ENCODE measurements at places on chromosomes 11 and 22. TPM values are rescaled to one million over a fixed set of nuclear protein-coding genes. Genes with fewer than 3 reads are reported as not detected.

GRCh38 chr11:98587884-98588283 is 432.9 kb upstream of the CNTN5 start:
- no peak for DNase-seq

DNA sequence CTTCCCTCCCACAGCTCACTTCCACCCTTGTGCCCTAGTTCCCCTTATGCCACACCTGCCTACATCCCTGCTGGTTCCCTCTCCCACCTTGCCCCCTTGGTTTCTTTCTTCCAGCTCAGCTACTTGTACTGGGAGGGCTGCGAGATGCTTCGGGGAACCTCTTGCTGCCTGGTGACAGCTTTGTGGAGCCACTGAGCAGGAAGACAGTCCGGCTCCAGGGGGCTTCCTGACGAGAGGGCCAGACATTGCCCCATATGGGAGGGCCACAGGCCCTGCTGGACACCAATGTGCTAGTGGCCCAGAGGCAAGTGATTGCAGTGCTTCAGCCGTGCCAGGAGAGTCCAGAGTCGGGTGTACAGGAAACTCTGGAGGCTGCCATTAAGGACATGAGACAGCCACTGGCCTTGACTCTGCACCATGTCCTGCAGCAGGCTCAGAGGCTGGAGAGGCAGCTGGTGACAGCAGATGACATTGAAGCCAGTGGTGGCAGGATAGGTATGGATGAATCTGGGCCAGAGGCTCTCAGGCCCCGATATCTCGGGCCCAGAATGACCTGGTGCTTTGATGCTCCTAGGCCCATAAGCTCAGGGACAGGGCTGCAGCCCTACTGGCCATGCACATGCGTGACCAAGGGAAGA is 54.3 kb downstream of the BTG4 start:
- no peak for DNase-seq

GRCh38 chr11:35891096-35891495 is 52.8 kb upstream of the LDLRAD3 start:
- DNase-seq, result no peak

DNA sequence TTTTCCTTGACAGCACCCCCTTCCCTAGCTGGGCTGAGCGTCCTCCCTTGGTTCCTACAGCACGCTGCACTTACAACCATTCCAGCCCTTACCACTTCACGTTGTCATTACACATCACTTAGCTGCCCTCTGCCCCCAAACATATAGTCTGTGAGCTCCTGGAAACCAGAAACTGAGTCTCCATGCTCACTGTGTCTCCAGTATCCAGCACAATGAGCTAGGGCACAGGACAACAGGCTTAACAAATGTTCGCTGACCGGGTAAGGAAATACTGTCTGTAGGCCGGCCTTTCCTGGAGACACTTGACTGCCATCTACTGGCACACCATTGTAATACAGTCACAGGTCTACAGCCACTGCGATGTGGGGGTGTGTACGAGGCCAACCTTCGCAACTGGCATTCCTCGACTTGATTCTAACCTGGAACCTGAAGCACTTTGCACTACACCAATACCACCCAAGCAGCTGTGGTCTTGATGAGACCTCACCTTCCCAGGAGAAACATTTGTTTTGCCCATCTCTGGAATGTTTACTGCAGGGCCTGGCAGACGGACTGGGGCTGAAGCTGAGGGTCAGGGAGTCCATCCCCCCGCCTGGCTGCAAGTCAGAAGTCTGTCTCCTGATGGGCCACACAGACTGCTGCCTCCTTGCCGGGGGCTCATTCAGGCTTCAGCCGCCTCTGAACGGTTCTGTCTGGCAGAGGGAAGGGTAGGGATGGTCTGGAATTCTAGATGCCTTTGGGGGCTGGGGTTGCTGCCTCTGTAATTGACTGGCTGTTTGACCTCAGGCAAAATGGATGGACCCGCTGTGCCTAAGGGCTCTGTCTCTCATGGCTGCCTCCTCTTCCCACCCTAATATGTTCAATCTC is 72.0 kb downstream of the SYN3 start:
- DNase-seq, result peak; percentile 81

- DNase-seq, result no peak
These were observed 134.5 kb upstream of the FIBIN start for GRCh38 chr11:26859416-26859815.

DNA sequence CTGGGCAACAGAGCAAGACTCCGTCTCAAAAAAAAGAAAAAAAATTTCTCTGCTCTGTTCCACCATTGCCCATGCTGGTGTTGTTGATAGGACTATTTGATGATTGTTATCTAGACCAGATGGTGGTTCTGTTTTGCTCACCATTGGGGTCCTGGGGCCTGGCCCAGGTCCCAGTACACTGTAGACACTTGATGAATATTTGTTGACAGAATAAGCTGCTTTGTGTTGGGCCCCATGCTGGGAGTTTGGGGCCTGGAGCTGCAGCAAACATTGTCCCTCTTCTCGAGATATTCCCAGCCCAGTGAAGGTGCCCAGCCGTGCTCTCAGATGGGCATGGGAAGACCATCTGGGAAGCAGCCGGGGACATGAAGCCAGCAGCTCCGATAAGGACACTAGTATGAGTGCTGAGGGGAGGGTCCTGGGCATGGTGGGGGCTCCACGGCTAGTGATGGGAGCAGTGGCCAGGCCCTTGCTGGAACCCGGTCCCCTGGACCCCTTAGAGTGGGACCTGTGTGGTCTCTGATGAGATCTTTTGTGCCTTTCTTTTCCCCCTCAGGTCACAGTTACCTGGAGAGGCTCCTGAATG is 13.6 kb downstream of the INCENP start:
- DNase-seq, result no peak

- no peak for DNase-seq
These were observed 17.1 kb upstream of the TMPRSS13 start for GRCh38 chr11:117946156-117946841.

DNA sequence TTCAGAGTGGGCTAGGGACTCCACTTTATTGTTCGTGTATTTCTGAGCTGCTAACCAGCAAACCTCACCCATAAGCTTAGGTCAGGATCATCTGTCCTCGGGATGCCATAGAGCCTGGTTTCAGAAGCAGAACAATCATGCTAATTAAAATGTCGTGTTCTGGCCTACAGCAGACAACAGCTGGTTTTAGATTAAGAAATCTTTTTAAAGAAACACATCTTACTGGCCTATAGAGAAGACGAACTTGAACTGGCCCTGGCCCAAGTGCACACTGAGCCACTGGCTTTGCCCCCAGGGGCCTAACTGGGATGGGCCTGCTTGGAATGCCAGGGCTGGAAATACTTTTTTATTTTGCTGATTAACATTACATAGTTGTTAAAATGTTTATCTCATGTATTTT is 63.2 kb downstream of the ALX4 start:
- DNase-seq, result no peak

- DNase-seq, result peak; percentile 38
These were observed 4.2 kb upstream of the ME3 start for GRCh38 chr11:86676533-86677154.

- DNase-seq, result no peak
These were observed 106.9 kb upstream of the NAV2 start for GRCh38 chr11:19605520-19606371.

DNA sequence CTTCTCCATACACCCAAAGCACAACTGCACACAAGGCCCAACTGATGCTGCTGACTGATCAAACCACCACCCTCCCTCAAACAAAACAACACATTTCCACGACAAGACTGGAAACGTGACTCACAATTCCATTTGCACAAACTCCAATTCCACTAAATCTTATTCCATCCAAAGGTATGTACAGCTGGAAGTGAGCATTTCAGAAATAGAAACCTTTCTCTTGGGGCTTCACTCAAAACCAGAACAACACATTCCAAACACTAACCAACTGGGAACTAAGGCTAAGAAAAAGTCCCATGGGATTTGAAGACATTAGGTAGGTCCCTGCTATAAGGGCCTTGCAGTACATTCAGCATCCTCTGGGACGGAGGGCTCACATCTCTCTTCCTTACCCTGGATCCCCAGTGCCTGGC is 19.6 kb downstream of the MORC2 start:
- no peak for DNase-seq

DNA sequence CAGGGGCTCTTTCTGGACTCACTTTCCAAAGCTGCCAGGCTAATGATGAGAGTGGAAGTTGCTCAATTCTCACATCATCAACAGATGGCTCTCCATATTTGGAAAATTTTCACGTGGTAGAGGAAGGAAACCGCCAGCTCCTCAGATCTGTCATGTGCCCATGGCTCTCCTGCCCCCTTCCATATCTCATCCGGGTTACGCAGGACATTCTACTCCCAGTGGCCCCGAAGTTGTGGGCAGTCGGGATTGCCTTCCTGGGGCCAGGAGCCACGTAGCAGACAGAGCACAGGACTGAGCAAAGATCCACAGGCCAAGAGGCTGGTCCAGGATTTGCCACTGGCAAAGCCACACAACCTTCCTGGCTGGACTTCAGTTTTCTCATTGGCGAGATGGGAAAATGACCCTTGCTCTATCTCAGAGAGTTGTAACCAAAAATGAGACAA is 38.8 kb downstream of the RPUSD4 start:
- no peak for DNase-seq

- no peak for DNase-seq
These were observed 8.0 kb downstream of the CSNK2A3 start for GRCh38 chr11:11345099-11345498.

DNA sequence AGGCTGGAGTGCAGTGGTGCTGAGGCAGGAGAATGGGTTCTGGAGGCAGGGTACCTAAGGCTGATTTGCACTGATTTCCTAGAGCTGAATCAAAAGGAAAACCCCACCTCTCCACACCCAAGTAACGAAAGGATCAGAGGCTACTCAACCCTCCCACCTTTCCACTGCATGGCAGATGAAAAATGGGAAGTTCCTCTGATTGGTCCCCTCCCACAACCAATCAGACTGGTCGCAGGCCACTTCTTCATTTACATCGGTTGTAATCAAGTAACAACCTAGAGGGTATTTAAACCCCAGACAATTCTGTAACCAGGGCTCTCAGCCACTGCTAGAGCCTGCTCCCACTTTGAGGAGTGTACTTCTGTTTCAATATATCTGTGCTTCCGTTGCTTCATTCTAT is 18.6 kb upstream of the PARVB start:
- DNase-seq, result no peak

GRCh38 chr22:40345271-40345670 is 1.0 kb upstream of the ADSL start:
- DNase-seq, result no peak

DNA sequence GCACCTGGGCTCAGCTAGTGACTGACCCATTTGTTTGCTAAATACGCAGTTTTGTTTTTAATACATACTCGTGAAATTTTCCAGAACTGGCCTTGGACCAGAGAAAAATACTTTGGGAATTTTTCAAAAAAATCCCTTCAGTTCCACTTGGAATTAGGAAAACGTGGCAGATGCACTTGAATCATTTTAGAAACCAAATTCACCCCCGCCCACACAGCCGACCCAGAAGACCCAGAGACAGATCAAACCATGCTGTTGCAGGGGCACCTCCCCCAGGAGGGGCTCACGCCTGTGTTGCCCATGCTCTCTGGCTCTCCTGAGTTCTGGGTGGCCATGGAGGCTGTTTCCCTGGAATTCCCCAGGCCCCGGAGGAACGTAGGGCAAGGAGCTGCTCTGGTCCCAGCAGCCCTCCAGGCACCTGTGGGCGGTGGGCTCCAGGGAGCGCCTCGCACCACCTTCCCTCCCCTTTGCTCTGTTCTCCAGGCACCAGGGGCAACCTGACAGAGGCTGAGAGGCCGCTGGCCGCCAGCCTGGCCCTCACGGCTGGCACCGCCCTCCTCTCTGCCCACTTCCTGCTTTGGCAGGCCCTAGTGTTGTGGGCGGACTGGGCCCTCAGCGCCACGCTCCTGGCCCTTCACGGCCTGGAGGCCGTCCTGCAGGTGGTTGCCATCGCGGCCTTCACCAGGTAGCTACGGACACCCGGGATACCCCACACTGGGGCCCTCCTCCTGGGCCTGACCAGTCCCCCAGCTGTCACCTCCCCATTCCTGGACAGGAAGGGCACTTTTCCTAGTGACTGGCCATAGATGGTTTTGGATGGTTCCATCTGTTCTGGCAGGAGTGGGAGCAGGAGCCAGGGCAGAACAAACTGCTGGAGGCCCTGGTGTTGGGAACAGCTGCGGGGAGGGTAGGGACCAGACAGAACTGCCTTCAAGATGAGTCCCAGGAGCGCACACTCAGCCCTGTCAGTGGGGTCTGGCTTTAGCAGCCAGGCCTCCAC is 3.3 kb upstream of the EPS8L2 start:
- DNase-seq, result peak; percentile 82

DNA sequence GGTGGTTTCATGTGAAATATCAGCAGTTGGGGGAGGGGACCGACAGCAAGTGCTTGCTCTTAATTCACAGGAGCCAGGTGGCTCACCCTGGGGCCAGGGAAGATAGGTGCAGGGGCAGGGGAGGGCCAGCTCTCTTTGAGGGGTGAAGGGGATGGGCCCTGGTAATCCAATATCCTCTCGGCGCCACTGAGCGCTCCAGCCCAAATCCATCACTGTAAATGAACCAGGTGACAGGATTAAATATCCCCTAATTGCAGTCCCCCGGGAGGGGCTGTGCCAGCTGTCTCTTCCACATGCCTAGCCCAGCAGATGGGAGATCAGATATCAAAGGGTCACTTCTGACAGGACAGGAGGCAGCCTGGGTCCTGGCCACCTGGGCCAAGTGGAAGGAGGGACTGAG is 531.8 kb upstream of the CADM1 start:
- DNase-seq, result no peak

Gene PHF21B
- total RNA-seq, result 0.41 TPM

Gene GUCY1A2
- 1.4 TPM for total RNA-seq

Gene PATE2
- 0.22 TPM for total RNA-seq

Gene SLC25A18
- total RNA-seq, result not detected

Data from mucosa of descending colon (tissue), 3 donors.